Osteoblast (primary cell): ENCODE measurements at places on chromosomes 1 and 21. TPM values are rescaled to one million over a fixed set of nuclear protein-coding genes. Genes with fewer than 3 reads are reported as not detected.

The RNU1-2 gene
- under 0.01 TPM in 1 of 2 replicates, not detected in the other for total RNA-seq

The LCE3E gene
- not detected in 2 replicates for total RNA-seq

The TMEM82 gene
- not detected in 2 replicates for total RNA-seq

DNA sequence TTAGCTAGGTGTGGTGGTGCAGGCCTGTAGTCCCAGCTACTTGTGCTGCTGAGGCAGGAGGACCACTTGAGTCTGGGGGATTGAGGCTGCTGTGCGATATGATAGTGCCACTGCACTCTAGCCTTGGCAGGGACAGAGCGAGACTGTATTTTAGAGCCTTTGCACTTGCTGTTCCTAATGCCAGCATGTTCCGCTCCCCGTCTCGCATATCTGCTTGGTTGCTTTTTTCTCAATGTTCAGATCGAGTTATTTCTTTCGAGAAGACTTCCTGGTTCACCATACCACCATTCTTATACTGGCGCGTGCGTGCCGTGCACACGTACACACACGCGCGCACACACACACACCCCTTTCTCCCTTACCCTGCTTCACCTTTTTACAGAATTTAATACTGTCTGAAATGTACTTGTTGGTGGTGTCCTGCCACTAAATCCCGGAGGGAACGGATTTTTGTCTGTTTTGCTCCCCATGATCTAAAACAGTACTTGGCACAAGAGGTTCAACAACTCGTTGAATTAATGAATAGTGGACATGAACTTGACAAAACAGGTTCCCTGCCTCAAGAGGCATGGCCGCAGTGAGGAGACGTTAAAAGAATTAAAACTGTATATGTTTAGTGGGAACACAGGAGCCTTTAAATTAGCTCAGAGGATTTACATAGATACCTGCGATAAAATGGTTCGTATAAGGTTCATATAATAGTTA is 1.1 kb upstream of the RPRD2 start:
- DNase-seq, result no peak

DNA sequence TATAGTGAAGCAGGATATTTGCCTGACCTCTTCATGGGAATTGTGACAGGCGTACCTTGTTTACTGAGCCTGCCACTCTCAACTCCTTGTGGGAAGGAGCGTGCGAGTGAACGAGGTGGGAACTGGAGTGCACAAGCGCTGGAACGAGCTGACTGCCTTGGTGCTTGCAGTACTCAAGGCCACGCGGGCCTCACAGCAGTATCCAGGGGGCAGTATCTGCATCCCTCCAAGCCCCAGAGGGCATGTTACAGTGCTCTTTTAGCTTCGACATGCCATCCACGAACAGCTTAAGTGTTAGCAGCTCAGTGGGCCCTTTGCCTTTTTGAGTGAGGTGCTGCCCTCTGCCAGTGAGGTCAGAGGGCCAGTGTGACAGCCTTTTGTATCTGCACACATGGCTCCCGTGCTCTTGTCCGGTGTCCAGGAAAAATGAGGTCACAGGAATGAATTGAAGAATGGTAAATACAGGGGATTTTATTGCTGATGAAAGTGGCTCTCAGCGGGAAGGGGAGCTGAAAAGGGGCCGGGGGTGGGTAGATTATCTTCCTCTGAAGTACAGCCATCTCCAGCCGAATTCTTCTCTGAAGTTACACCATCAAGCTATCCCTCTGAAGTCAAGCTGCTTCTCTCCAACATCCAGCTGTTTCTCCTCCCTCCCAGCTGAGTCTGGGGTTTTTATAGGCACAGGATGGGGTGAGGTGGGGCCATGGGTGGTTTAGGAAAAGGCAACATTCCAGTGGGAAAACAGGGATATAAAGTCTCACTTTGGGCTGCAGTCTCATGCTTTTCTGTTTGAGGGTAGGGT is 69.3 kb downstream of the EPB41 start:
- DNase-seq, result no peak

GRCh38 chr1:206000641-206001339 is 2.4 kb downstream of the RAB7B start:
- no peak for DNase-seq

DNA sequence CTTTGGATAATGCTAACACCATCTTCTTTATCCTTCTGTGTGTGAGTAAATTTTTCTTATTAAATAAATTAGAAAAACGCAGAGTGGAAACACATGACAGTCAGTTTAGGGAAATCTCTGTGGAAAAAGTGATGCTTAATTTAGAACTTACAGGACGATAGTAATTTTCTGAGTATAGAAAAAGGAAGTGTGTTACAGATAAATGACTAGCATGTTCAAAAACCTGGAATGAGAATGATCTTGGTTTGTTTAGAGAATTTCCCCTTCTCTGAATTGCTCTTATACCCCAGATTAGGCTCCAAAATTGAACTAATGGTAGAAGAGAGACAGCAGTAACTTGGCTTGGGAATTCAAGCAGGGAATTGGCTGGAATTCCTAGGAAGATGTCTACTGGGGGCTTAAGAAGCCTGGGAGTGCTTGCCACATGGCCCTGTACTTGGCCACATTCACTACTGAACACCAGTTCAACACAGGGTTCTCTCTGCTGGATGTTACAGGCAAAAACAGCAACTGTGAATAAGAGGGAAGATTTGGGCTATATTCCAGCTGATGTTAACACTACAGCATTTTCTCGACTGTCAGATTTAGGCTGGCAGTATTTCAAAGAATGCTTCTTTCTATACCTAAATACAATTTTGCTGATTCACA is 1004.2 kb downstream of the TTLL7 start:
- DNase-seq, result no peak

- DNase-seq, result peak; percentile 27
Measured at GRCh38 chr1:151862604-151863003, 9.1 kb upstream of the THEM5 start.

The SERPINC1 gene
- total RNA-seq, result under 0.01 TPM in 1 of 2 replicates, not detected in the other

DNA sequence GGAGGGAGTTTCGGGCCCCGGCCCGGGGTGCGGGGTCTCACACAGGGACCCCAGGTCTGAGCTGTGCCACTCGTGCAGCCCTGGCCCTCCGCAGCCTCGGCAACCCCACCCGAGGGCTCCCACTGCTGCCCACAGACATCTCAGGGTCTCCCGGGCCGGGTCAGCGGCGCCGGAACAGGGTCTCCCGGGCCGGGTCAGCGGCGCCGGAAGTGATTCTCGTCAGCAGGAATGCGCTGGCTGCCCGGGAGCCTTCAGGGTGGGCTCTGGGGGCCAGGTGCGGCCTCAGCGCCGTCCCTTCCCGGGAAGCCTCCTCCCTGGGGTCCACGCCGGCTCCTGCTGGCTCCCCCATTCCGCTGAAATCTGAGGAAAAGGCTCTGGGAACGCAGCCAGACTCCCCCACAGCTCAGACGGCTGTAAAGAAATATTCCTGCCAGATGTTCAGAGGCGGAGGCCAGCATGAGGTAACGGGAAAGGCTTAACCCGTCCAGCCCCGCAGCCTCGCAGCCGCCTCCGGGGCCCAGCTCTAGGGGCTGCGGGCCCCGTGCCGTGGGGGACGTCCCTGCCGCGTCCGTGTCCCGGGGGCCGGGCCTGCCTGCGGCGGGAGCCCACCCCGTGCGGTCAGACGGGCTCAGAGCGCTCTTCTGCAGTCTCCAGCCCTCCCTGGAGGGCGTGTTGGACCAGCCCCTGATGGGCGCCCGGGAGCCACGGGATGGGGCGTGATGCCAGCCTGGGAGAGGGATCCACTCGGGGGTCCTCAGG is 8.7 kb upstream of the COL6A1 start:
- peak; percentile 96 for DNase-seq

GRCh38 chr1:105686874-105687690 is 1369.4 kb upstream of the PRMT6 start:
- DNase-seq, result peak; percentile 1

DNA sequence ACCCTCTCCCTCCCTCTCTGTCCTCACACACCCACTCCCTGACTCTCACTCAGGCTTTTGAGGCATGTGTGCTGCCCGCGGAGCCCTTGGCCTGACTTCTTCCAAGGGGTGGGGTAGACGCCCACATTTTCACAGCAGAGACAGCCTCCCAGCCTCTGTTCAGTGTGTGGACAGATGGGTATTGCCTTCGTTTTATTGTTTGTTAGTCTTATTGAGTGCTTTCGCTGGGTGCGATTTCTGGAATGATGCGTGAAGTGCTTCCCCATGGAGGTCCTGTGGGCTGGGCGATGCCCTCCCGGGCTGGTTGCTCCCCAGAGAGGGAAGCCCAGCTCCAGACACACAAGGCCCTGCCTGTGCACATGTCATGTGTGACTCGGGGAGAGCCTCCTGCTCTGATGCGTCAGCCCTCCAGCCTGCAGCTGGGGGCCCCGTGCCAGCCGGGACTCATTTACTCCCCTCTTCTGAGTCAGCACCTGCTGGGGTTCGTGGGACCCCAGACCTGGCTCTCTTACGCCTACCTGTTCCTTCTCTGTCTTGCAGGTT is 14.7 kb downstream of the PDXK start:
- DNase-seq, result peak; percentile 99
